Central memory CD4-positive, alpha-beta T cell (primary cell): ENCODE measurements at places on chromosomes 6 and 20.

- DNase-seq: no peak
These were observed 234.4 kb downstream of the SMOC2 start for GRCh38 chr6:168675375-168675774.

DNA sequence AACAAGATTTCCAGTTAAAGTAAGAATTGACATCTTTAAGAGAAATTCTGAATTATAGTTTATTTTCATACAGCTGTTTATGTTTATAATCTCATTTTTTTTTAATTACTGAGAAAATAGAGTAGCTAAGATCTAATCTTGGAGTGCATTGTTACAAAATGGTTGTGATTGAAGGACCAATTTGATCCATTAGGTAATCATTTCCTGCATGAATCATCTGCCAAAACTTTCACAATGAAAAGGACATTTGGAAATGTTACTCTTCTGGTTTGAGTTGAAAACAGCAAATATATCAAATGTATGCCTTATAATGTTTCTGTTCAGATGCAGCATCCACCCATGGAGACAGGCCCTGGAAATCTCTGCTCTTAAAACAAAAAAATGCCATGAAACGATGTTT, 19.0 kb downstream of the TUBB2A start:
- DNase-seq: no peak

- no peak for DNase-seq
These were observed 25.8 kb upstream of the MTRF1L start for GRCh38 chr6:153028286-153028685.

DNA sequence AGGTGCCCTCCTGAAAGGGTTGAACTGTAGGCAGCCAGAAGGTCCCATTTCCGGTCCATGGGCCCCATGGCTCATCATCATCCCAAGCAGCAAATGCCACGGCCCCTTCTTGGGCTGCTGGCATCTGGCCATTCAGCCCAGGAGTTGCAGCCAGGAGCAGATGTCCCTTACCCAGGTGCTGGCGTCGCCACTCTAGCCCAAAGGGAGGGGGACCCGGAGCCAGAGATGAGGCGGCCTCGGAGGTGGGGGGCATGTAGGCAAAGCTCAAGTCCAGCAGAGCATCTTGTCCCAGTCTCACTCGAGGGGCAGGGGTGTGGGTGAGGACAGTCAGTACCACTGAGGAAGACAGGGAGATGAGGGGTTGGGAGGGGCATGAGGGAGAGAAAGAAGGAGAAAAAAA, 6.3 kb upstream of the RGL2 start:
- no peak for DNase-seq

DNA sequence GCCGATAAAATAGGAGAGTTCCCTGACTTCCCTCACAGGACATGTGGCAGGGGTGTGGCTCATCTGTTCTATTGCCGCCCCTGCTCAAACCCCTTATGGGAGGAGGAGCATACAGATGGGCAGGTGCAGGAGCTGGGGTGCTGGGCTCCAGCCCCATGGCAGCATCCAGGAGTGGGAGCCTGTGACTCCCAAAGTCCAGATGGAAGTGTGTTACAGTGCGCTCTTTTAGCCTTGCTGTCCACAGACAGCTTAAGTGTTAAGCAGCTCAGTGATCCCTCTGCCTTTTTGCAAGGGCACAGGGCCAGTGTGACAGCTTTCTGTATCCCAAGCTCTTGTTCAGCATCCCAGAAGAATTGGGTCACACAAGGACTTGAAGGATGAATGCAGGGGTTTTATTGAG, 212.3 kb upstream of the MYLIP start:
- DNase-seq: no peak

GRCh38 chr6:93243231-93243778, 176.1 kb downstream of the EPHA7 start:
- DNase-seq: no peak

- DNase-seq: no peak
These were observed 101.1 kb downstream of the HIVEP1 start for GRCh38 chr6:12113190-12113577.

- DNase-seq: no peak
These were observed 6.7 kb downstream of the TGIF2 start for GRCh38 chr20:36579996-36580545.

- DNase-seq: no peak
These were observed 427.9 kb upstream of the JAG1 start for GRCh38 chr20:11101696-11102095.

DNA sequence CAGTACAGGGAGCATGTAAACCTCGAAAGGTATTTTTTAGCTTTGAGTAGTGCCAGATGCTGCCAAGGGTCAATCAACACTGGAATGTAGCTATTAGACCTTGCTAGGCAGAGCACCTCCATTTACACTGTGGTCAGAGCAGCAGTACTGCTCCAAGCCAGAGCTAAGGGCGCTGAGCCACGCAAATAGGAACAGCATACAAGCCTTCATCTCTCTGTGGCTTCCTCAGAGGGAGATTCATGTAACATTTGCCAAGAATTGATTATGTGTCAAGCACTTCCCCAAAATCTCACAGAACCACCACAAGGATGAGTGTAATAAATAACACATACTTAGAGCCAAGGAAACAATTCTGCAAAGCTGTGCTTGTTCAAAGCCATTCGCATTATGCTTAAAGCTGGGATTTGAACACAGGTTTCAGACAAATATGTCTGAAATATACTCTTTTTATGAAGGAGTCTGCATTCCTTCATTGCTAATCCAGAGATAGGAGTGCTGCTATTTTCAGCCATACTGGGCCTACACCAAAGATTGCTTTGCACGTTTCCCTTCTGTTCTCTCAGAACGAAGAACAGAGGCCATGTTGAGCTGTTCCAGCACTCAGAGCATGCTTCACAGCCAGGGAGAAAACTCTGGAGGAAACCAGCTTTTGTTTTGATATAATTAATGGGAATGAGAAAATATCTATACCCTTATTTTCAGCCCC, 97.7 kb downstream of the SLC16A10 start:
- DNase-seq: no peak

- DNase-seq: no peak
These were observed 11.7 kb downstream of the TMEM244 start for GRCh38 chr6:129849456-129849855.

GRCh38 chr6:112881027-112881426, 533.9 kb downstream of the RFPL4B start:
- no peak for DNase-seq

DNA sequence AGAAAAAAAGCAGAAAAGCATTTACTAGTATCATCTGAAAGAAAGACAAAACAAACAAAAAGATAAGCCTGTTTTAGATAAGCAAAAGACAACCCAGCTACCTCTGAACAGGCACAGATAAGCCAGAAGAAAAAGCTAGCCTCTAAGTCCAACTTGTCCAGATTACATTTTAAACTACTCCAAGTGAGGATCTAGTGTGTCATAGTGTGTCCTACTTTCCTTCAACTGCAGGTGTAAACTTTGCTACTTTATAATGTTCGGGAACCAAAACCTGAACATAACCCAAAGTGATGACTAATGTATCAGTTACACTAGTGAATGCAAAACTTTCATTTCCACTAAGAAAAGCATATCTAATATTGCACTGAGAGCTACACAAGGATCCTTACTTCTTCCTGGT, 19.5 kb downstream of the ADNP start:
- DNase-seq: no peak

DNA sequence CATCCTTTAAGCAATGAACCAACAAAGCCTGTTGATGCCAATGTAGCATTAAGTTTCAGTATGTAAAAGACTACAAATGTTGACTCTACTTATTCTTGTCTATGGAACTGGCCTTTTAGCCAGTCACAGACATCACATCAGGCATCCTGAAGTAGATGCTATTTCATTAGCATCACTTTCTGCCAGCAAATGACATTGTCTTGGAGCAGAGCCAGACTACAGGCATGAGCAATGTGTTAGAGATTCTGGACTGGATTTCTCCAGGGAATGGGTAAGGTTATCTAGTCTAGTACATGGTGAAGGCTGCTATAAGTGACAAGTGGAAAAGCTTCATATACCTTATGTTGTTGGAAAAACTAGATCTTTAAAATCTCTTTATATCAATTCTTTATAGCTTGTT, 142.9 kb downstream of the ADGRB3 start:
- DNase-seq: no peak

GRCh38 chr6:11428895-11429294, 108.7 kb upstream of the TMEM170B start:
- DNase-seq: no peak

DNA sequence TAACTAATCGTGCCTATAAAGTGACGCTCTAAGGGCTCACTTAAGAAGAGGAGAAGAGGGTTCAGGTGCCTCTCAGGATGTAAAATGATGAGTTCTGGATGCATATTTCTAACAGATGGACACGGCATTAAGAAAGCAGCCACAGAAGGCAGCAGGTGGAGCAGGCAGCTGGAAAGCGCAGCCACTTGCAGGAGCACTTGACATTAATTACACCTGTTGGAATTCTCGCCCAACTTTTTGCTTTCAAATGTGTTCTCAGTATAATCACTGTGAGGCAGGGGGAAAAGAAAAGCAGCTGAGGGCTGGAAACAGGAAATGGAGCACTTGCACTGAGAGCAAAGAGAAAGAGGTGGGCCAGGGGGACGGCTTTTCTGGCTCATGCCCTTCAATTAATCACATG, 164.2 kb downstream of the NKAIN2 start:
- no peak for DNase-seq

GRCh38 chr20:37516811-37517750, 4.0 kb upstream of the NNAT start:
- DNase-seq: no peak

DNA sequence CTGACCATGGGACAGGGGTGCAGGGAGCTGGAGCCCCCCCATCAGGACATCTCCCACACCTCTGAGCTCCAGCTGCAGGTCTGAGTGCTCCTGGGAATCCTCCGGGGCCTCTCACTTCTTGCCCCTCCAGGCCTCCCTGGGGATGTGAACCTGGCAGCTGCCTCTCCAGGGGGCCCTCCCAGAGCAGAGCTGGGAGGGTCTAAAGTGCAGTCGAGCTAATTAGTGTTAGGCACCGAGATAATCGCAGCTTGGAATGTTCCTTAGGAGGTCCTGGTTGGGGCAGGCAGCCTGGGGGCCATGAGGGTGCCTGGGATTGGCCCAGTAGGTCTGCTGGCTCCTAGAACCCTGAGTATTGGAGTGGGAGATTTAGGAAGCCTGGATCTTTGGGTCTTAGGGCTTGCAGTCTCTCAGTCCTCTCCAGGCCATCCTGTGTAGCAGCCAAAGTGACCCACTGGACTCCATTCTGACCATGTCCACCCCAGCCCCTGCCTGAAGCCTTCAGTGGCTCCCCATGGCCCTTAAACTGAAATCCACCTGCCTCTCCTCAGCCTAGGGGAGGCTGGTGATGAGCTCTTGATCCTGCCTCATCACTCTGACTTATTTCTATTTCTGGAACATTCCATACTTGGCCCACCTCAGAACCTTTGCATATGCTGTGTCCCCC, 26.0 kb downstream of the CEBPB start:
- DNase-seq: no peak

GRCh38 chr6:124684621-124685020, 277.6 kb upstream of the RNF217 start:
- DNase-seq: no peak

- DNase-seq: no peak
These were observed 710.5 kb downstream of the RFPL4B start for GRCh38 chr6:113057567-113058053.

DNA sequence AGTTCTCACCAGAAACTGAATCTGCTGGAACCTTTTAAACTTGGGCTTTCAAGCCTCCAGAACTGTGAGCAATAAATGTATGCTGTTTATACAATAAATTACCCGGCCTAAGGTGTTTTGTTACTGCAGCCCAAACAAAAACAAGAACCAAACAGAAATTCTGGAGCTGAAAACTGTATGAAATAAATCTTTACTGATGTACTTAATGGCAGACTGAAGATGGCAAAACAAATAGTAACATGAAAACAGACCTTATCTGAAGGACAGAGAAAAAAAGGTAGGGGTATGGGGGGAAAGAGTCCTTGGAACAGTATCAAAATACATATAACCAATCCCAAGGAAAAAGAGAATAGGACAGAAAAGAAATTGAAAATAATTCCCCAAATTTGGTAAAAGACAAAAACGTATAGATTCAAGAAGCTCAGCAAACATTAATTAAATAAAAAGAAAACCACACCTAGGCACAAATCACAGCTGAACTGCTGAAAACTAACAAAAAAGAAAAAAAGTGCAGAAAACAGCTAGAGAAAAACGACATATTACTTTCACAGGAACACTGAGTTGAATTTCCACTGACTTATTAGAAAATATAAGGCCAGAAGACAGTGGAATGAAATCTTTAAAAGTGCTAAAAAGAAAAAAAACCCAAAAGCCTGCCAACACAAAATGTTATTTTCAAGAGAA, 47.7 kb downstream of the NOL7 start:
- DNase-seq: no peak

- DNase-seq: no peak
These were observed 114.0 kb upstream of the NEDD9 start for GRCh38 chr6:11346516-11346915.

GRCh38 chr6:154613137-154613676, 102.7 kb upstream of the CNKSR3 start:
- no peak for DNase-seq

- DNase-seq: no peak
These were observed 2.6 kb upstream of the NEDD9 start for GRCh38 chr6:11235062-11235461.

- DNase-seq: no peak
These were observed 26.4 kb downstream of the ABHD12 start for GRCh38 chr20:25364180-25364788.

- no peak for DNase-seq
These were observed 11.0 kb downstream of the DCBLD1 start for GRCh38 chr6:117493470-117493869.

GRCh38 chr6:66508433-66508832, 801.4 kb upstream of the EYS start:
- DNase-seq: no peak
